ENCODE measurements at places on chromosomes 1 and 21. TPM values are rescaled to one million over a fixed set of nuclear protein-coding genes. Genes with fewer than 3 reads are reported as not detected.

ROR1 gene
- total RNA-seq: 11.5 TPM

OR2T35 gene
- total RNA-seq: not detected

PADI6 gene
- total RNA-seq: not detected

GUCA2A gene
- not detected for total RNA-seq

PLPPR4 gene
- under 0.01 TPM for total RNA-seq
